ENCODE measurements at places on chromosomes 1 and 21.

- H3K36me3 ChIP-seq, result no peaks in the 10 kb centered on the region
- H3K4me3 ChIP-seq, result peak overlapping the region; percentile 82
- H3K4me1 ChIP-seq, result peaks cover 14% of the 10 kb centered on the region
- DNase-seq, result no peak
Observed at GRCh38 chr1:85202092-85202863, 1.5 kb upstream of the SYDE2 start.

- H3K4me3 ChIP-seq, result no peak overlapping the region
- no peaks in the 10 kb centered on the region for H3K36me3 ChIP-seq
- H3K4me1 ChIP-seq, result no peaks in the 10 kb centered on the region
- H3K27ac ChIP-seq, result no peak overlapping the region
- no peak for DNase-seq
- H3K27me3 ChIP-seq, result no peaks in the 10 kb centered on the region
Observed at GRCh38 chr1:245871191-245871590, 635.9 kb downstream of the SMYD3 start.

GRCh38 chr1:184424157-184424556, 37.3 kb downstream of the C1orf21 start:
- no peaks in the 10 kb centered on the region for H3K27me3 ChIP-seq
- no peak for DNase-seq
- no peak overlapping the region for H3K27ac ChIP-seq
- no peaks in the 10 kb centered on the region for H3K4me1 ChIP-seq
- no peak overlapping the region for H3K4me3 ChIP-seq

- no peaks in the 10 kb centered on the region for H3K4me1 ChIP-seq
- no peaks in the 10 kb centered on the region for H3K36me3 ChIP-seq
- DNase-seq, result no peak
- H3K27me3 ChIP-seq, result no peaks in the 10 kb centered on the region
- no peak overlapping the region for H3K4me3 ChIP-seq
Observed at GRCh38 chr1:188888386-188888785, 1589.3 kb downstream of the BRINP3 start.
